ENCODE measurements at places on chromosomes 6 and 20. TPM values are rescaled to one million over a fixed set of nuclear protein-coding genes. Genes with fewer than 3 reads are reported as not detected.

ANGPT4 gene
- total RNA-seq, result not detected

CST8 gene
- not detected for total RNA-seq

TRIM15 gene
- 26.8 TPM for total RNA-seq

IL17A gene
- total RNA-seq, result not detected

SIRPB1 gene
- 0.82 TPM for total RNA-seq

OPRL1 gene
- total RNA-seq, result 0.25 TPM

CARMIL1 gene
- total RNA-seq, result 38.6 TPM

PTCHD4 gene
- not detected for total RNA-seq

SLC22A3 gene
- 2.5 TPM for total RNA-seq

CST5 gene
- not detected for total RNA-seq

HLA-DQB2 gene
- 0.40 TPM for total RNA-seq

PLA2G7 gene
- total RNA-seq, result 1.2 TPM

CDH4 gene
- total RNA-seq, result not detected

KCNK16 gene
- total RNA-seq, result not detected

MATN4 gene
- not detected for total RNA-seq

SPDEF gene
- total RNA-seq, result 71.0 TPM

GNMT gene
- 0.96 TPM for total RNA-seq

STX11 gene
- 0.59 TPM for total RNA-seq

METTL24 gene
- 0.54 TPM for total RNA-seq

ABHD16B gene
- total RNA-seq, result not detected

OR2J3 gene
- not detected for total RNA-seq

KCNQ5 gene
- total RNA-seq, result 0.56 TPM

OR2B6 gene
- not detected for total RNA-seq

CRIP3 gene
- total RNA-seq, result 0.69 TPM

UBE2C gene
- total RNA-seq, result 117 TPM

CALHM4 gene
- total RNA-seq, result not detected

TREML2 gene
- total RNA-seq, result not detected

PRR18 gene
- not detected for total RNA-seq

KCNK5 gene
- total RNA-seq, result 26.9 TPM

FOXA2 gene
- total RNA-seq, result 29.1 TPM

LMBRD1 gene
- total RNA-seq, result 34.2 TPM

SAPCD1 gene
- 1.7 TPM for total RNA-seq

SLC26A8 gene
- 0.27 TPM for total RNA-seq

TMEM30A gene
- 112 TPM for total RNA-seq

RNF217 gene
- total RNA-seq, result 9.1 TPM

TCP11 gene
- not detected for total RNA-seq

KIAA0408 gene
- 1.6 TPM for total RNA-seq

Data from colonic mucosa (tissue), 4 donors.